Activated T-cell treated with anti-CD3 and anti-CD28 coated beads for 1 hour (primary cell): ENCODE measurements at places on chromosomes 13 and 19.

- no peak for DNase-seq
These were observed 3.0 kb downstream of the GADD45GIP1 start for GRCh38 chr19:12953799-12954611.

DNA sequence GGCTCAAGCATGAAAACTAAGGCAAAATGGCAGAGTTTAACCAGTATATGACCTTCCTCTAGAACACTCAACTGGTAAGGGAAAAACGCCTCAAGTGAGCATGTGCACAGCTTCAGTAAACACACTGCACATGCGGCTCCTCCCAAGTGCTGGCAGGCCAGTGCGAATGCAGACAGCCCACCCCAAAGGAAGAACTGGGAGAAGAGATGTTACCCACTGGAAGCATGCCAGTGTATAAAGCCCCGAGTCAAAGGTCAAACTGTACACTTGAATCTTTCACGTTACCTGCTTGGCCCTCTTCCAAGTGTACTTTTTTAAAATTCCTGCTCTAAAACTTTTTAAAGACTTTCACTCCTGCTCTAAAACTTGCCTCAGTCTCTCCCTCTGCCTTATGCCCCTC is 19.2 kb upstream of the RCBTB1 start:
- no peak for DNase-seq

GRCh38 chr19:18417250-18418028 is 1.8 kb upstream of the SSBP4 start:
- no peak for DNase-seq

DNA sequence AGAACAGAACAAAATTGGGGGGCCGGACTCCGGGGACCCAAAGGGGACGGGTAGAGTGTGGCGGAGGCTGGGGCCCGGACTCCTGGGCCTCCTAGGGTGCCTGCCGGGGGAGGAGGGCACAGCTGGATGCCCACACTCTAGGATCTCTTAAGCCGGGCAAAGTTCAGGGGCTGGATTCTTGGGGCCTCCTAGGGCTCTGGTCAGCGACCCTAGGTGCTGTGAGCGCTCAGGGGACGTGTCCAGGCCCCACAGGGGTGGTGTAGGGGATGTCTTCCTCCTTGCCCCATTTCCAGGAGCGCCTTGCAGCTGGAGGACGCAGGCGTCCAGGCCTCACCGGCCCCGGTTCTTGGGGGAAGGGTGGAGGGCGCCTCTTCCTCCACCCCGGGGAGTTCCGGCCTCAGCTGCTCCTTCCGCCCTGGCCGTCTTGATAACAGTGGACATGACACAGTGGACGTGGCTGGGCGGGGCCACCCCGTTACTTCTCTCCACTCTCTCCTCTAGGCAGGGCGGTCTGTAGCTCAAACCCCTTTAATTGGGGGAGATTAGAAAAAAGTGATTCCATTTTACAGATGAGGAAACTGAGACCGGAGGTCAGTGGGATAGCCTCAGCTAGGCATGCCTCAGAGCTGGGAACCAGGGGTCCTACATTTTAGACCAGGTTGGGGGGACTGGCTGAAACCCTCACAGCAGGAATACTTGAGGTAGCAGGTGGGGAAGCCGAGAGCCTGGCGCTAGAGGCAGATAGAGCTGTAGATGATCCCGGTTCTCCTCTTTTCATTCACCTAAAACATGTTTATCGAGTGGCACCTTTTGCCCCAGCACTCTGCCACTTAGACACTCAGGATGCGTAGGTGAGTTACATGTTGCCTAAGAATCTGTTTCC is 705 bp downstream of the STXBP2 start:
- DNase-seq: no peak

- DNase-seq: no peak
These were observed 83.6 kb upstream of the KLF12 start for GRCh38 chr13:74217811-74218210.

- no peak for DNase-seq
These were observed 1.1 kb downstream of the ZNF850 start for GRCh38 chr19:36771261-36772231.

DNA sequence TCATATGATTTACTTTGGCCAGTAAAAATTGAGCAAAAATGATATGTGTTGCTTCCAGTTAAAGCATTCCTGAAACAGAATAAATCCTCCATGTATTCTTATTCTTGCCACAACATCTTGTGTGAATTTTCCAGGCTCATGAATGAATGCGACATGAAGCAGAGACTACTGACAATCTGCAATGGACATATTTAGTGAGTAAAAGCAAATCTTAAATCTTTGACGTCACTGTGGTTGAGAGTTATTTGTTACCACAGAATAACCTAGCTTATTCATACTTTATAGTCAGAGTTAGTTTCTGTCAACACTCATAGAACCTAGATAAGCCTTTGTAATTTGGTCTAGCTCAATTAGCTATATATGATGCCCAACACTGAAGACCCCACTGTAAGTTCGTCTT is 1443.1 kb downstream of the PCDH9 start:
- DNase-seq: no peak

DNA sequence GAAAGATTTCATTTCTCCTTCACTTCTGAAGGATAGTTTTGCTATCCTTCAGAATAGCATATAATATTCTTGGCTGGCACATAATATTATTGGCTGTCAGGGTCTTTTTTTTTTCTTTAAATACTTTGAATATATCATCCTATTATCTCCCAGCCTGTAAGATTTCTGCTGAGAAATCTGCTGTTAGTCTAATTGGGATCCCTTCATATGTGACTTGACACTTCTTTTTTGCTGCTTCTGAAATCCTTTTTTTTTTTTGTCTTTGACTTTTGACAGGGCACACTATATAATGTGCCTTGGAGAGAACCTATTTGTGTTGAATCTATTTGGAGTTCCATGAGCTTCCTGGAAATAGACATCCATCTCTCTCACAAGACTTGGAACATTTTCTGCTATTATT is 136.9 kb upstream of the UBL3 start:
- DNase-seq: no peak

GRCh38 chr19:10580979-10581631 is 6.0 kb downstream of the AP1M2 start:
- DNase-seq: peak; percentile 90

DNA sequence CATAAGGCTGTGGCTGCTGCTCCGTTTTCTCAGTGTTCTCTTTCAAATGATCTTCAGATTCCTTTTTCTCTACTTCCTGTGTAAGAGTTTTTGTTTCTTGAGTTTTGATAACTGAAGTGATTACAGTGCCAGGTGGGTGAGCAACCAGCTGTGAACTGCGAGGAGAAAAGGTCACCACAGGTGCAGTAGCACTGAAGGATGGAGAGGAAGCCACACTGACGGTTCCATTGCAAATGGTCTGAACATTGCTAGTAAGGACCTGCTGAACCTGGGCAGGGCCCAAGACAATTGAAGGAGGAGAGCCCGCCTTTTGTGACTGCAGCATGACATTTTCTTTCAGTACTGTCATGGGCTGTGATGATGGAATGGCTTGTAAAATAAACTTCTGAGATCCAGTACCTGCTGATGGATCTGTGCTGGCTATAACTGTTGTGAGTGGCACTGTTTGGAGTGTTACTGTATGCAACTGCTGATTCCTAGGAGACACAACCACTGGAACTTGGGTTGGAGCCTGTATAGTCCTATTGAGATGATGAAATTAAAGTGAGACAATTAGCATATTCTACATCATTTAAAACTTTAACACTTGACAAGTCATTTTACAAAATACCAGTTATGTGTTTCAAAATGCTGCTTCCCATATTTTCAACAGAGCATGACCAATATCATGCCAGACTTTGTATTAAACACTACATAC is 85.5 kb downstream of the ELF1 start:
- DNase-seq: no peak

- DNase-seq: no peak
These were observed 12.4 kb downstream of the DPP9 start for GRCh38 chr19:4711211-4711610.

DNA sequence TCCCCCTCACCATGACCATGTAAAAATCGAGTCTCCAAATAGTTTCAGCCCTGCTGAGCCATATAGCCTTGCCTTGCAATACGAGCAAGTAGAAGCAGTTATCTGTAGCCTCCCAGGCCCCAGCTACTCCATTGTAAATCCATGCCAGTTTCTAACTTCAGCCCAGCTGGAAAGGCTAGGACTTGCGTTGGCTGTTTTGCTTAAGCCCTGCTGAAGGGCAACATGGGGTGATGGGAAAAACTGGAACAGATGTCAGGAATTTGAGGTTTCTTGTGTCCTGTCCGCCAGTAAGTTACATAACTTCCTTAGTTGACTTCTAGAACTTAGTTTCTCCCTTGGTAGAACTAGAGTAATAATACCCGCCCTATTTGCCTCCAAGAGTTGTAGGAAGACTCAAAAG is 216.0 kb upstream of the SERP2 start:
- DNase-seq: no peak

DNA sequence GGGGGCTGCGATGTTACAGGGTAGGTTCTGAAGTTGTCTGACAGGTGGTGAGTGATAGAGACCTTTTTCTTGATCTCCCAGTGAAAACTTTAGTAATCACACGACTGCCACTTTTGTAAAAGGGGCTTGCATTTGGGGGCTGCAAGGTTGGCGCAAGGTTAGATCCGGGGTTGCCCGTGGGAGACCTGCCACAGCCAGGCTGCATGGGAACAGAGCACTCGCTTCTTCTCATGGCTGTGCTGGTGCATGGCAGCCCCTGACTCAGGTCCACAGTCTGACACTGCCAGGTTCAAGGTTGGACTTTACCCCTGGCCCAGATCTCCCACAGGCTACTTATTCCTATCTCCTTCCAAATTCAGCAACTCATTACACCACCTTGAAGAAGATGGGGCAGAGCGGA is 1190.4 kb downstream of the UQCRFS1 start:
- no peak for DNase-seq

- DNase-seq: no peak
These were observed 79.4 kb upstream of the NBEA start for GRCh38 chr13:34862716-34863115.

- DNase-seq: no peak
These were observed 20.7 kb upstream of the XPO4 start for GRCh38 chr13:20923272-20923671.

GRCh38 chr19:58579473-58580142 is 6.5 kb upstream of the MZF1 start:
- DNase-seq: no peak
